Astrocyte of the hippocampus (primary cell): ENCODE measurements at places on chromosomes 5 and 9.

- DNase-seq = no peak
Observed at GRCh38 chr5:170821257-170821800, 37.8 kb downstream of the GABRP start.

- no peak for DNase-seq
Observed at GRCh38 chr5:116675626-116675910, 100.9 kb upstream of the SEMA6A start.

DNA sequence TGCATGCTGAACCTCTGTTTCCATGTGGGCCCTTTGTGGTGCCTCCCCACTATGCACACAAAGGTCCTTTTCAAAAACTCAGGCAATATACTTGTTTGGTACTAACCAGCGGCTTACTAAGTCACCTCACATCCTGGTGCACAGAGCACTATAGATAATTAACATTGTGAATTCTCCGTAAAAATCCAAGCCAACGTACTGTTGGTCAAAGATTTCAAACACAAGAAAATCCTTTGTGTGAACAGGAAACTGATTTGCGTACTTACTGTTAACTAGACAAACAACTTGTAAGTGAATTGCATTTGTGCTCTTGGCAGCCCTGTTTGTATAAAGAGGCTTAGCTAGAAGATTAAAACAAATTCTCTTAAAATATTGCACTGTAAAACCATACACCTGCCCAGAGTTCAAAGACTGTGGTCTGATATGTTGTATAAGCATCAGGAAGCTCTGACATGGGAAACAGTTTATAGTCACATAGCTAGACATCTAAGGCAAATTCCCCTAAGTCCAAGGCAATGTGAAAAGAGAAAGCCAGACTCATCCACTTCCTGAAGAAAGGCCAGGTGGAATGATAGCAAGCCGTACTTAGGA, 125.0 kb upstream of the SLC12A2 start:
- DNase-seq = no peak

GRCh38 chr9:14690948-14691730, 2.1 kb downstream of the ZDHHC21 start:
- no peak for DNase-seq

- DNase-seq = no peak
Observed at GRCh38 chr5:98700730-98701129, 72.7 kb upstream of the RGMB start.

- no peak for DNase-seq
Observed at GRCh38 chr5:79516986-79517385, 3.1 kb upstream of the HOMER1 start.

GRCh38 chr5:178557416-178557815, 32.8 kb downstream of the COL23A1 start:
- DNase-seq = no peak

GRCh38 chr5:125413496-125414274, 667.2 kb upstream of the ZNF608 start:
- peak; percentile 16 for DNase-seq

GRCh38 chr9:129587487-129588262, 33.2 kb downstream of the C9orf50 start:
- DNase-seq = no peak

DNA sequence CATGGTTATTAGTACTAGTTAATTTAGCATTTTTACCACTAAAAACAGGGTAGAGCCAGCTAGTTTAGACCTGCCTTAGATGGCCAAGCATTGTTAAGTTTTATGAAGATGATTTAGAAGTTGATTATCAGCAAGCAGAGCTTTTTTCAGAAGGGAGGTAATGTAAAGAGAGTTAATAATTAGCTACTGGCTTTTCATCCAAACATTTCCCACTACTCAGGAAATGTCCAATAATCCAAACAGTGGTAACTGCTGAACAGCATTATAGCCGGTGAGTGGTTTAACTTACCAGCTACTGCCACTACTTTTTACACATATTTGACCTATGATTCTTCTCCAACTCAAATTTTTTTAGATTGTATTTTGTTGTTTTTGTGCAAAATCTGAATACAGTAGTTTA, 1.7 kb downstream of the ITGA1 start:
- no peak for DNase-seq

DNA sequence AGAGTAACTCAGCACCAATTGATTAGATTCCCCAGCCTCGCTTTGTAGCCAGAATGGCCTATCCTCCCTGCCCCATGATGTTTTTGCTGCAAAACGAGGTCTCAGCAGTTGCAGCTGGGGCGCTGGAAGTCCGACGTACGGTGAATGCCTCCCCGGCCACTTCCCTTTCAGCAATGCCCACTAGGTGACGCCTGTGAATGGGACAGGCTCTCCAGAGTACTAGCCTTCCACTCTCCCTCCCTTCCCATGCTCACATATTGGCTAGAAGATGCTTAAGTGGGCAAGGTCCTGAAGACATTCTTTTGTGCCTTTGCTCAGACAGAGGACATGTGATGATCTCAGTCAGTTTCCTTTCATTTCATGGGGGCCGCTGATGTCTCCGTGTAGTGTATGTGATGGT, 50.8 kb downstream of the DMRT2 start:
- DNase-seq = peak; percentile 21

- peak; percentile 22 for DNase-seq
Observed at GRCh38 chr5:65817931-65818330, 95.9 kb downstream of the NLN start.

DNA sequence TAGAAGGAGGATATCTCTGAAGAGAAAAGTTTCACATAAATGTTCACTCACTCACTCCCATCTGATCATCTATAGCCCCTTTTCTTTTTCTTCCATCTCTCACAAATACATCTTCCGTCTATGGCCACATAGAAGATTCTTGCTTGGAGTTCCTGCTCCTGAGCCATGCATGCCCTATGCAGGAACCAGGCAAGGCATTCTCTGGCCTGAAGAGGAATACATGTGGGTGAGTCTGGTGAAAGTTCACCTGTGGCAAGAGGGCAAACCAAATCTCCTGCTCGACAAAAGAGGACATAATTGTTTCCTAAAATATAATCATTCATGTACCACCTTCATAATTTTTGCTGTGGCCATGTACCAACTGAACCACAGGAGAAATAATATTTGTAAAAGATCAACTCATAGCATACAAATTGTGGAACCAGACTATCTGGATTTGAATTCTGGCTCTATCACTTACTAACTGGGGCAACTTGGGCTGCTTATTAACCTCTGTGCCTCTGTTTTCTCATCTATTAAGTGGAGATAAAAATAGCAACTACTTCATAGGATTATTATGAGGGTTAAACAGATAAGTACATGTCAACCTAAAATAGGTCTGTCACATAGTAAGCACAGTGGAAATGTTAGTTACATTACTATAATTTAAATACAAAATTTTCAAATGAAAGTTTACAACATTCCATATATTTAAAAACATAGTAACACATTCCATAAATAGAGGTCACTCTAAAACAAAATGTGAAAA, 121.2 kb upstream of the NFIB start:
- DNase-seq = no peak

DNA sequence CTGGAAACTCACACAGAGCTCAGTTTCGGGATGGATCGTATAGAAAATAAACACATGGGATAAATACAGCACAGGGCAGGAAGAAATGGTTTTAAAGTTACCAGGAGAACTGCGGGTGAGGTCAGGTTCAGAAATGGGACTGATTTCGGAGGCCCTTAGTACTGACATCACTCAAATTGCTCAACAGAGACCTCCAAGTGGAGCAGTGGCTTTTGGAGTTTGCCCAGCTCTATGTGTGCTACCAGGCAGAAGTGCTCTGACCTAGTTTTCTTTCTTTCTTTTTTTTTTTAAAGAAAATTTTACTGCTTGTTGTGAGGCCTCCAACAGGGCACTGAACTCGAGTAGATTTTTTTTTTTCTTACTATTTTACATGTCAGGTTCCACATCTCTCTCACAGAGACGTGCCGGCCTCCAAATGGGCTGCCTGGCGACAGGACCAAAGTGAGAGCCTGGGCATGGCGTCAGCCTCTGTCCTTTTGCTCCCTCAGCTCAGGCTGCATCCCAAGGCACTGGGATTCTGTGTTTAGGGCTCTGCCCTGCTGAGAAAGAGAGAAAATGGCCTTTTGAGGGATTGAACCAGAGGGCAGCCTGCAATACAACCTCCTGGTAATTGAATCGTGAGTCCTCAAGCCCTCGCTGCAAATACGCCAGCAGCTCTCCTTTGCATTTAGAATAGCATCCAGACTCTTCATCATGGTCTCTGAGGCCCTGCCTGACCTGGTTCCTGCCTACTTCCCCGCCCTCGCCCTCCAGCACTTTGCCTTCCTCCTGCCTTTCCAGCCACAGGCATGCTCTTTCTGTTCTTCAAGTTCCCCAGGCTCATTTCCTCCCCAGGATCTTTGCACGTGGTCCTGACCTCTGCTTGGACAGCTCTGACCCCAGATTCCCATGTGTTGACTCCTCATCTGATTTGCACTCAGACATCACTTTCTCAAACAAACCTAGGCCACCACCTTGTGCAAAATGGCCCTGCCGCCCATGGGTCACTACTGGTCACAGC, 173.5 kb downstream of the FGF1 start:
- peak; percentile 48 for DNase-seq

GRCh38 chr5:53045263-53045662, 56.1 kb downstream of the ITGA2 start:
- no peak for DNase-seq

DNA sequence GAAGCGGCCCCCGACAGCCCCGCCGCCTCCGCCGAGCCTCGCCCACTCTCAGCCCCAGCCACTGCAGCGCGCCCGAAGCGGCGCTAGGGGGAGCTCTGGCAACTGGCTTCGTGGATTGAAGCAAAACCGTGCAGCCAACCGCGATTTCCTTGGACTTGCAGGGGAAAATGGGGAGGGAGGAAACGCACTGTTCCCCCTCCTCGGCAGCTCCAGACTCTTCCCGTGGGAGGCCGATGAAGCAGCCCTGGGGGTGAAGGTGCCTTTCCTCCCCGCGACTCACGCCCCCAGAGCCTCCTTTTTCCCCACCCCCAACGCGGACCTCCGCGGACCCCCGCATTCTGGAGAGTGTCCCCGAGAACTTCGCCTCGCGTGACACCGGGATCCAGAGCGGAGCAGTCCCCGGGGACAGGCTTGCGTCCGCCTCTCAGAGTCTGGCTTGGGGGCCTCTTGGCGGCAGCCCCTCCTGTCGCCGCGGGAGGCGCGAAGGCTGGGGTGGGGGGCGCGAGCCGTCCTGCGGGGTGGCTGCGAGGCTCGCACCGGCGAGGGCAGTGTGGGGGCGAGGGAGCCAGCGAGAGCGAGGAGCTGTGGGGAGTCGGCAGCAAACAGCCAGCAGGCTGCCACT, 3.8 kb downstream of the IER5L start:
- peak; percentile 96 for DNase-seq

DNA sequence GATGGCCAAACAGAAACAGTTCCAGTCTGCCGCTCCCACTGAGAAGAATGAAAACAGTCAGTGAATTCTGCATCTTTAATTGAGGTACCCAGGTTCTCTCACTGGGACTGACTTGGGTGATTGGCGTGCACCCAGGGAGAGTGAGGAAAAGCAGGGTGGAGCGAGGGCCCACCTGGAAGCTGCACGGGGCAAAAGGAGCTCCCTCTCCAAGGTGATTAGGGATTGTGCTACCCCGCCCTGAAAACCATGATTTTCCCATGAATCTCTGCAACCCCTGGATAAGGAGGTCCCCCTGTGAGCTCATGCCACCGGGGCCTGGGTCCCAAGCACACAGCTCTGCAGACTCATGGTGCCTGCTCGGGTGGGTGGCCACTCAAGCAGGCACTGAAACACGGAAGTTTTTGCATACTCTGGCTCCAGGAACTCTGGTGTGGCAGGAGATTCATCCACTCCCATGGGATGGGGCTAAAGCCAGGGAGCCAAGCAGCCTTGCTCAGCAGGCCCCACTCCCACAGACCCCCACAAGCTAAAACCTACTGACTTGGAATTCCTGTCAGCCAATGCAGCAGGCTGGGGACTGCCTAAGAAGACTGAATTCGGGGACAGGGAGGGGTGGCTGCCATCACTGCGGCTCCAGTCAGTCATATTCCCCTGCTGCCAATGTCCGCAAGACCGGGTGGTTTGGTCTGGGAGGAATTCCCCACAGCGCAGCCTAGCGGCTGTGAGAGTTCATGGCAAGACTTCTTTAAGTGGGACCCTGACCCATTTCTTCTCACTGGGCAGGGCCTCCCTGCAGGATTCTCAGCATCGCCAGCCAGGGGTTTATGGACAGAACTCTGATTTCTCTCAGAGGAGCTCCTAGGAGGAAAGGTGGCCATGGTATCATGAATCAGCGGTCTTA, 652.2 kb upstream of the RGMB start:
- DNase-seq = no peak

GRCh38 chr5:142120247-142120935, 11.8 kb downstream of the NDFIP1 start:
- DNase-seq = no peak

DNA sequence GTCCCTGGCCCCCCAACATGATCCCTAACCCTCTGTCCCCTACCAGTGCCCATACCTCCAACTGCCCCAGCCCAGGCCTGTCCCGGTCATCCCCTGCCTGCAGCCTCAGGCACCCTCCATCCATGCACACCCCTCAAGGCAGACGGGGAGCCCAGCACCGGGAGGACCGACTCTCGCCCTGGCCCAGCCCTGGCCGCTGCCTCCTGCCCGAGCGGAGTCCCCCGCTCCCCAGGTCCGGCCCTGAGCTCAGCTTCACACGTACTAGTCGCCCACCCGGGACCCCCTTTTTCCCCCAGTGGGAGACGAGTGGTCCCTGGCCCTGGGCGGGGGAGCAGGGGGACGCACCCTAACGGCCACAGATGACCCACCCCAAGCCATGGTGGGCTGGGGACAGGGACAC, 49.0 kb upstream of the UBAC1 start:
- no peak for DNase-seq
